ENCODE measurements at places on chromosomes 3 and 15.

- DNase-seq = no peak
Observed at GRCh38 chr15:101206176-101206591, 45.7 kb downstream of the CHSY1 start.

- no peak for DNase-seq
Observed at GRCh38 chr3:111936967-111937366, 41.9 kb upstream of the ABHD10 start.

DNA sequence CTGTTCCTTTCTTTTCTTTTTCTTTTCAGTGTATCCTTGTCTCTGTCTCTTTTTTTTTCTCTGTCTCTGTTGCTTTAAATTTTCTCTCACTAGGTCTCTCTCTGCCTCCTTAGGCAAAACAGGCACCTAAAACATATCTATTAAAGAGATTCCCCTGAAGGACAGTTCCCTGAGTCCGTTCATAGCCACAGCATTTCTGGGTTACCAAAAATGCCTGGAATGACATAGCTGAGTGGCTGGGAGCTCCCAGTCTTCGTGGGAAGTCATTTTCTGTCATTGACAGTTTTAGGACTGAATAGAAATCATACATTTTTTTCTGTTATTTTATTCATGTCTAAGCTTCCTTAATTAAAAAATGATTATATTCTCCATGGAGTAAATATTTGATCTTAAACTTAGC is 323.8 kb upstream of the AZI2 start:
- no peak for DNase-seq

DNA sequence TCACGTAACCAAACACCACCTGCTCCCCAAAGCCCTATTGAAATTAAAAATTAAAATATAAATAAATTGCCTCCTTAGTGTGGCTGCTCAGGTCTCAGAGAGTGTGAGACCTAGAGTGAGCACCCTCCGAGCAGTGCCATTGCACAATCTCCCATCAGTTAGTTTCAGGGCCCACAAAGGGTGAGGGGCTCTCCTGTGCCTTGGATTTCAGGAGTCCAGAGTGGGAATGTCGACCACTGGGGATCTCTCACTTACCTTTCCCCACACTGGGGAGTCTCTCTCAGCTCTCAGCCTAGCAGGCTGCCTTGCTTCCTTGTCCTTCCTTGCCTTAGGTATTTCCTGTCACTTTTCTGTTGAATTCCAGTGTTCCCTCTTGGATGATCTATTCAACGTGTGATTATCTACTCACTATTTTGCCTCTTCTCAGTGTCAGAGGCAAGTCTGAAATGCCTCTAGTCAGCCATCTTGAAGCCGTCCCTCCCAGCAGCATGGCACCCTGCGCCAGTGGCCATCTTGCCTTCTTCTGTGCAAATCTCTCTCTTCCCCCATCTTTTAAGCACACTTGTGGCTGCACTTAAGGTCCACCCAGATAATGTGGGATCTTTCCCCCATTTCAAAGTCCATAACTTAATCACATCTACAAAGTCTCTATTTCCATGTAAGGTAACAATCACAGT is 119.3 kb downstream of the LRRK1 start:
- DNase-seq = no peak

- no peak for DNase-seq
Observed at GRCh38 chr15:29141308-29142128, 128.1 kb downstream of the NSMCE3 start.

DNA sequence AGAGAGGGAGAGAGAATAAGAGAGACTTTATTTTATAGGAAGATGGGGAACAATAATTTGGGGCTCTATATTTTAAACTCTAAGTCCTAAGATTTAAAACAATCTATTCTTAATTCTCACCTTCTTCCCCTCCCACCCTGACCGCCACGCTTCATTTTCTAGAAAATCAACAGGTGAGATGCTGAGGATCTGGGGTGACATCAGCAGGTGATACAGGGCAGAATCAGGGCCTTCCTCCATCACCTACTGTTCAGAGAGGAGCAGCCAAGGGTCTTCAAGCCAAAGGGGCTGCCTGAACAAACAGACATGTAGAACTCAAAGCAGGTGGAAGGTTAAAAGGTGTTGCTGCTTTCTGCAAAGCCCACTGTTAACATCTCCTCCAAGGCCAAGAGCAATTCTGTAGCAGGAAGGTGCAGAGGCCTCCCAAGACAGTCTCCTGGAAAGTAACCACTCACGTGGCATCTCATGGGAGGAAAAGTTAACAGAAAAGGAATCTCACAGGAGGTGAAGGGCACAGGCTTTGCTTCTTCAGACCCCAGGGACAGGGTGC is 183.6 kb upstream of the TLE3 start:
- no peak for DNase-seq

DNA sequence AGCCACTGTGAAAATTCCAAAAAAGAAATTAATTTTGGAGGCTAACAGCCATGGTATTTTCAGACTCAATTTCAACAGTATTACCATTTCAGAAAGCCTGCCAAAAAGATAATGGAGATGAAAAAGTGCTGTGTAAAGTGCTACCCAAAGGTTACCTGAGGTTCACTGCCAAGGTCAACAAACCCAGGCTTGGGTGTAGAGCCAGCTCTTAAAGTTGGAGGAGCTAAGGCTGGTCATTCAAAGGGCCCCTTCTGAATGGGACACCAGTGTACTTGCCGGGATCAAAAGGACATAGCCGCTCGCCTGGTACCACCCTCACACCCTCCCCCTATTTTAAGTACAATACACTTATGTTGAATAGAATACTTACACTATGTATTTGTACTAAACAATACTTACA is 64.5 kb downstream of the ETV5 start:
- no peak for DNase-seq

GRCh38 chr3:175486255-175486654 is 627.1 kb downstream of the NAALADL2 start:
- DNase-seq = no peak

- DNase-seq = no peak
Observed at GRCh38 chr3:46864061-46864881, 1.0 kb upstream of the MYL3 start.

Measured in GF-D8 (cell line).